Neural crest cell (in vitro differentiated cells): ENCODE measurements at places on chromosomes 7 and 10.

DNA sequence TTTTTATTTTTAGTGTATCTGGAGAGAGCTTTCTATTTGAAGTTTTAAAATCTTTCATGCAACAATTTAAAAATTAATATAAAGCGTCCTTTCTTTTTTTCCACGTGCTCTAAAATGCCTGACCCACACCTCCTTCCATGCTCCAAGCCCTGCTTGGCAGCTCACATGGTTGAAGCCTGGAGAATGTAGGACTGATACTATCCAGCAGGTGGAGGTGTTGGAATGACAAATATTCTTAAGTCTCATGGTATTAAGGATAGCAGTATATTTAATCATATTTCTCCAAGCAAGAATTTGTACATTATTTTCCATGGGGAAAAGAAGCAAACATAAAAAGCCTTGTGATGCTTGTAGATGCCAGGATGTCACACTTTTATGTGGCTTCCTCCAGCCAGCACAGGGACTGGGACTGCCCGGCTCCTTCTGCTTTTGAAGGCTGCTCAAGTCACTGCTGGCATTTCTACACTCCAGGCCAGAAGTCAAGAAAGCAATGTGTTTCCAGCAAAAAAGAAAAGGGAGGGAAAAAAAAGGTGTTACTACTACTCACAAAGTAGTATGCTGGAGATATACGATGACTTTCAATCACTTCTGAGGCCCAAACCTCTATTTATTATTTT, 49.7 kb downstream of the BZW2 start:
- no peak for DNase-seq

- DNase-seq, result no peak
Observed at GRCh38 chr10:69069090-69070042, 18.5 kb upstream of the SRGN start.

GRCh38 chr7:49400891-49401550, 372.4 kb upstream of the VWC2 start:
- no peak for DNase-seq

GRCh38 chr7:87506246-87507180, 31.0 kb upstream of the ABCB4 start:
- no peak for DNase-seq

- no peak for DNase-seq
Observed at GRCh38 chr7:100432053-100432452, 2.4 kb downstream of the MEPCE start.

DNA sequence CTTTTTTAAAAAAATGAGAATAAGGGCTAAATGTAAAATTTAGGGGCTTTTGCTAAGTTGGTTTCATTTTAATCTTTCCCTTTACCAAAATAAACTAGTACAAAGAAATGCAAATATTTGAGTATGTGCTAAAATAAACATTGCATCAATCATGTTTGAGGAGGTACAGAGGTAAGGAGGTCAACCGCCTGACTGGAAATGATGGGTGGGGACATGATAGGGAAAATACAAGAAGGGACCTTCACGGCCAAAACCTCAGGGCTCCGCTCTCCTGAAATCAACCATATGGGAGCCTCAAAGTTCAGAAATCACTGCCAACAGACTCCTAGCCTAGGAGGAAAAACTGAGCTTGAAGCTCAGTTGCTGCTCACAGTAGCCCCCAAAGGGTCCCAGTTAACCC, 207.6 kb downstream of the AHR start:
- no peak for DNase-seq

GRCh38 chr10:44004913-44005787, 356.5 kb upstream of the ZNF32 start:
- no peak for DNase-seq
